Urothelium cell line (cell line): ENCODE measurements at places on chromosomes 5 and 9.

DNA sequence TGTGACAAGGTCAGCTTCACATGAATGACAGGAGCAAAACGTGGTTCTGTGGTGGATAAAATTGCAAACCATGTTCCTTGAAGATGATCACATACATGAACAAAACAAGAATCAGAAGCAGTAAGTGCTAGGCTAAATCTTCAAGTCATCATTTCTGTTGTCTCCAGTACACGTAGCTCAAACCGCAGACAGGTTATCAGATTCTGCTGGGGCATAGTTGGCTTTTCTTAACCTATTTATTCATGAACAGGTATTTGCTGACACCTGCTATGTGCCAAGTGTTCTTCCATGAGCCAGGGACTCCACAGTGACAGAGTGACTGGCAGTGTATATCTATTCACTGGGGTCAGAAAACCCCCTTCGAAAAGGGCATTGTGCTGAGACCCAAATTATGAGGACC, 20.8 kb downstream of the MFAP3 start:
- DNase-seq, result no peak

DNA sequence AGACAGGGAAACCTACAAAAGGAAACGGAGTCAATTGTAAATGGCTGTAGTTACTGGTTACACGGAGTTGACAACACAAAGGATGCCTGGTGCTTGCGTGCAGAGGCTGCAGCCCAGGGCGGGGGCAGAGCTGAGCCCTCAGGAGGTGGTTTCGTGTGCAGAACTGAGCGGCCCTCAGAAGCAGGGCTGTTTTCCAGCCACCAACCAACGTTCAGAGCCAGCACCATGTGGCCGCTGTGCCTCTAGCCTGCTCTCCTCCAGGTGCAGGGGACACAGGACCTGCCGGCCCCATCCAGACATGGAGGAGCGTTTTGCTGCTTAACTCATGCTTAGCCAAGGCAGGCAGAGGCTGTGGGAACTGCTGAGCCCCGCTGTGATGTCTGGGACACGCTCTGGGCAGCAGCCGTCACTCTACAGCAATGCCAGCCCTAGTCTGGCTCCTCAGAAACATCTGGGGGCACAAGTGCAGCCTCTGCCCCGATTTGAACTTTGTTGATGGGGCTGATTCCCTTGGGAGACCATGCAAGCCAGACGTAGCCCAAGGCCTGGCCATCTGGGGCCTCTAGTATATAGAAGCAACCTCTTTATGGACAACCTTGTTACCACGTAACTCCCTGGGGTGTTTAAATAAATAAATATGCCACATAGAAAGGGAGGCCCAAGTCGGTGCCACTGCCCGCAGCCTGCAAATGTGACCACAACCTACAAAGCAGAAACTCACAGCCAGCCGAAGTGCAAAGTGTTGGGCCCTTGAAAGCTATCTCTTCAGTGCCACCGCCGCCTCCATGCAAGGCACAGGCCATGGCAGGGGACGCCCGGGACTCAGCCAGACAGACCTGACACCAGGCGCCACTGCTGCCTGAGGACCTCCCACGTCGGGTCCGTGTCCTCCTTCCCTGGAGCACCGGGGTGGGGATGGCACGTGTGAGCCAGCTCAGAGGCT, 42.1 kb downstream of the NKD2 start:
- no peak for DNase-seq

DNA sequence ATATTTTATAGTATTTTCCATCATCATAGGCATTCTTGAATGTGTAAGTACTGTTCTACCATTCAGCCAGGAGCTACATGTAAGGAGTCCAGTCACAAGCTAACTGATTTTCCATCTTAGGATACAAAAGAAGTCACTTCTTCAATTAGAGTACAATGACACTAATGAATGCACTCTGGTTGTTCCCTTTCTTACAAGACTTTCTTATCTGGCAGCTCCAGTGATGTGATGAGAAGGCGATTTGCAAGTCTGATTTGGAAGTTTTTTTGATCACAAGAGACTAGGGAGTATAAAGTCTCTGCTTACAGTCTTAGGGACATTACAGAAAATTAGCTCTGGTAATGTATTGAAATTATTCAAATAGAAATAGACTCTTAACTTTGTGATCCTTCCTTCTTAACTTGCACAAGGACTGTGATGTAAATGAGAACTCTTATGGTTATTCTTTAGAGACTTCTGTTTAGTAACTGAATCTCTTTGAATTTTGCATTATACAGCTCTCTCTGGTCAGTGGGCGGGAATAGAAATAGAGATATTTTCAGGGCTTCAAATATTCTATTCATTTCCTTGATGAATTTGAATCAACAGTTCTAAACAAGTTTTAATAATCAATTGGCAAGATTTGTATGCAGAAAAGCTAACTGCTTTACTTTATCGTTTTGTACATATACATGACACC, 130.4 kb upstream of the CDH6 start:
- no peak for DNase-seq

GRCh38 chr9:124062172-124062571, 50.6 kb downstream of the LHX2 start:
- no peak for DNase-seq

DNA sequence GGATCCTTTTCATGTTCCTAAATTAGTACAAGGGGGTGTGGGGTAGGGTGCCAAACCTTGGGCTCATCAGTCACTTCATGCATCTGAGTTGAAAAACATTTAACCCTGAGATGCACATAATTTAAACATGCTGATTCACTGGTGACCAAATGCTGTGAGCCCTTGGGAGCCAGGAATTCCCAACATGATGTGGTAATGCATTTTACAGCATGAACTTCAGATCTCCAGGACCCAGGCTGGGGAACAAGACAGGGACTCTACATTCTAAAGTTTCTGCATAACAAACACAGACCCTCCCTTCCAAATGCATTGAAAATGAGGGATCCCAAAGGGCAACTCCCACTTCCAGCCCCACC, 322.2 kb downstream of the NDUFS4 start:
- DNase-seq, result no peak
